Stimulated activated effector memory CD8-positive, alpha-beta T cell treated with anti-CD3 and anti-CD28 coated beads, Interleukin-12 subunit alpha, Interleukin-12 subunit beta, amount 100 ng/mL, for 72 hours (primary cell): ENCODE measurements at places on chromosomes 5 and 9.

GRCh38 chr5:118220556-118221195 lies 767.7 kb downstream of the DTWD2 start:
- DNase-seq, result no peak

DNA sequence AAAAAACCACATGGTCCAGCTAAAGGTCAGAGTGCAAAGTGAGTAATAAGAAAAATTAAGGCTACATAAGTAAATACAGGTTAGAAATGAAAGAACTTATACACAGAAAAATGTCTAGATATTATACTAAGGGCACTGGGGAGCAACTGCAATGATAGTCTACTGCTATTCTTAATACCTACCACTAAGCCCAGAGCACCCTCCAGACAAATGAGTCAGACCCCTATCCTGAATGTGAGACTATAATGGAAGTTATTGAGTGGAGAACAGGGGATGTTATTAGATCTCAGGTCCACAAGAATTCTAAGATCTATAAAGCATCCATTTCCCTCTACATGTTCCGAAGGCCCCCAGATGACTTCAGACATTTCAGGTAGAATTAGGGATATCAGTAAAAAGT lies 438.3 kb downstream of the PRELID2 start:
- DNase-seq, result no peak

DNA sequence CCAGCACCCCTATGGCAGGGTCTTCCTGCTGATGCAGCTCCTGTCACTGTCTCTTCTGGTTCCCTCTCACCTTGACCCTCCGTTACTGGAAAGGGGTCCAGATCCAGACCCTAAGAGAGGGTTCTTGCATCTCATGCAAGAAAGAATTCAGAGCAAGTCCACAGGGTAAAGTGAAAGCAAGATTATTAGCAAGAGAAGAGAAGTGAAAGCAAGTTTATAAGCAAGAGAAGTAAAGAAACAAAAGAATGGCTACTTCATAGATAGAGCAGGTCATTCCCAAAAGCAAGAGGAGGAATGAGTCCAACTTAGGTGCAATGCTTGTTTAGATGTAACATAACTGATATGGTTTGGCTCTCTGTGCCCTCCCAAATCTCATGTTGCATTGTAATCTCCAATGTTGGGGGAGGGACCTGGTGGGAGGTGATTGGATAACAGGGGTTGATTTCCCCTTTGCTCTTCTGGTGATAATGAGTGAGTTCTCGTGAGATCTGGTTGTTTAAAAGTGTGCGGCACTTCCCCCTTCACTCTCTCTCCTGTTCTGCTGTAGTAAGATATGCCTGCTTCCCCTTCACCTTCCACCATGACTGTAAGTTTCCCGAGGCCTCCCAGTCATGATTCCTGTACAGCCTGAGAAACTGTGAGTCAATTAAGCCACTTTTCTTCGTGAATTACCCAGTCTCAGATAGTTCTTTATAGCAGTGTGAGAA lies 183.3 kb downstream of the MED10 start:
- DNase-seq, result no peak

DNA sequence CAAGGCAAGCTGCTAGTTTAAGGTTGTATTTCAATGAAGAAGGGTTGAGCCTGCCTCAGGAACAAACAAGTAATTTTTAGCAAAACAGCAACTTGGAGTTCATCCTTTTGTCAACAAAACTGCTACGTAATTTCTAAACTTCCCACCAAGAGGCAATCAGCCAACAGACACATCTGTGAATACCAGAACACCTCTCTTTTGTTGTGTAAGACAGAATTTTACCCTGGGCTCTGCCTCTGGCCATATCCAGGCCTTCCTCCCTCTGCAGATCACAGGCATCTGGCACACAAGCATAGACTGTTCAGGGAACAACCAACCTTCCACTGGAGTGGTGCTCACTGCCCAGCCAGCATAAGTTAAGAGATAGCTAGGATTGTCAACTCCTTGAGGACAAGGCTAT lies 409.0 kb downstream of the SPOCK1 start:
- DNase-seq, result no peak

- DNase-seq, result no peak
Measured at GRCh38 chr5:174723979-174724483, 351 bp upstream of the MSX2 start.

DNA sequence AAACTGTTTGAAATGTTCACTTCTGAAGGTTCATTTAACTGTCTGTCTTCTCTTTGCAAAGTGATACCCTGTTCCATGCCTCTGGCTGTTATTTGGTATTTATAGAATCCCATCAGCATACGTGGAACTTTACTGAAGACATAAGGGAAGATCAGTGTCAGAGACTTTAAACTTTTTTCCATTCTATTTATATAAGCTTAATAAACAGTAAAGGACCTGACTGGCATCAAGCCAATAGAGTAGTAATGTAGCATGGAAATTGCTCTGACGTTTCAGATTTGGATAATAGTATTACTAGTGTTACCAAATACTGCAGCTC lies 94.9 kb upstream of the MINAR2 start:
- no peak for DNase-seq

DNA sequence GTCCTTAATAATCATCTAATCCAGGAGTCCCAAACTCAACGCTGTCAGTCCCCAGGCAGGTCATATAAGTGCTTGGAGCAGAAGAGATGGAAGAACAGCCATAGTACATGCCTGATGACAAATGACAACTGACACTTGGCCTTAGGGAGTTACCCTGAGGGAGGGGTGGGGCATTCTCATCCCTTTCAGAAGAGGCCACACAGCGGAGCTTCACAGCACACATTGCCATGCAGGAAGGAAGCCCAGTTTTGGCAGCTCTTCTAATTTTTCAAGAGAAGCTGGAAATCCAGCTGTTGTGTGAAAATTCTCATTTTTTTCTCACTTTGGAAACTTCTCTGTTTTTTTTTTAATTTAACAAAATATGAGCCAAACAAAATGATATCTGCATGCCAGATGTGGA lies 89.0 kb downstream of the ASTN2 start:
- DNase-seq, result no peak

- no peak for DNase-seq
Measured at GRCh38 chr5:74570250-74570649, 70.3 kb downstream of the ENC1 start.

DNA sequence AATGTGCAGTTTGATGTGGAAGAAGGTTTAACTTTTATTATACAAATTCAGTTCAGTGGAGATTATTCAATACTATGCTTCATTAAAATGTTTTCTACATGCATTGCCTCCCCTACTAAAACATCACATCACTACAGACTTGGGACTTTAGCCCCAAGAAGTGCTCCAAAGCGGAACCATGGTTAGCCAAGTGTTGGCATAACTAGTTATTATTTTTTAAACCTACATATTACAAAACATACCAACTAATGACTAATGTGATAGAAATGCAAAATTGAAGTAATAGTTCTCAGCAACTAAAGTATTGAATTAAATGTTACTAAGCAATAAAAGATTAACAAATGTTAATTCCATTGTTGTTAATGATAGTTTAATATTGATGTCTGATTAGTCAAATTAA lies 74.5 kb downstream of the XRCC4 start:
- DNase-seq, result no peak

GRCh38 chr5:60527072-60527471 lies 172.9 kb downstream of the DEPDC1B start:
- DNase-seq, result no peak

GRCh38 chr9:35976726-35977125 lies 18.8 kb upstream of the OR2S2 start:
- no peak for DNase-seq

DNA sequence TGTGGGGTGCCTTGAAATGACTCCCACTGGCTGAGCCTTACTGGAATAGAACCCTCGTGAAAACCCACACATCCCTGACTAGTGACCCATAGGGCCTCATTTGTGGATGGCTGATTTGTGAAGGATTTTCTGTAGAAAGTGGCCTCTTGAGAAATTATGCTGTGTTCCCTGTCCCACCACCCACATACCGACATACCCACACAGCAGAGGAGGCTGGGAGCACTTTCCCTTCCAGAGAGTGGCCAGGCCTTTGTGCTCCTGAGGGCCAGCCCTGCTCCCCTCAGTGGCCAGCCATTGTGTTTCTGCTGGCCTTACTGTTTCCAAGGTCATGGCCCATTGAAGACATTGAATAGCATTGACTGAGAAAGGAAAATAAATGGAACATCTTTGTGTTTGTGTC lies 29.6 kb downstream of the IL9 start:
- DNase-seq, result no peak

DNA sequence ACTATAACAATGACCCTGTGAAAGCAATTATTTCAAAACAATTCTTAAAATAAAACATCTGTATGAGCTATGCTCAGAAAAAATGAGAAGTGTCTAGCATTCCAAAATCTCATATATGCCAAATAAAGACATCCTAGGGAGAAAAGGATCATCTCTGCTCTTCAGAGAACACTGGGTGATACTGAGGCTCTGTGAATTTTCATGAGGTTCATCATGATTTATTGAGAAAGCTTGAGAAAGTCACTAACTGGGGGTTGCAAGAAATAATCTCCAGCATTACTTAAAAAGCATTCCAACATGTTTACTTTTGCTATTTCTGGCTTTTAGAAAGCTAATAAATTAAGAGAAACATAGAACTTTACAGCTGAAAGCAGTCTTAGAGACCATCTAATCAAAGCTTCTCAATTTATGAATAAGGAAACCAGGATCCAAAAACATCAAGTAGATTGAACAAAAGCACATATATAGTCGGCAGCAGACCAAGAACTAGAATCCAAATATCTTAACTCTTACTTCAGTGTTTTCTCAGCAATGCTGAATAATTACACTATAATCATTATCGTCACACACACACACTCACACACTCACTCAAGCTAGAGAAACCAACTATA lies 372.8 kb downstream of the NR2F1-AS1 start:
- DNase-seq, result no peak

DNA sequence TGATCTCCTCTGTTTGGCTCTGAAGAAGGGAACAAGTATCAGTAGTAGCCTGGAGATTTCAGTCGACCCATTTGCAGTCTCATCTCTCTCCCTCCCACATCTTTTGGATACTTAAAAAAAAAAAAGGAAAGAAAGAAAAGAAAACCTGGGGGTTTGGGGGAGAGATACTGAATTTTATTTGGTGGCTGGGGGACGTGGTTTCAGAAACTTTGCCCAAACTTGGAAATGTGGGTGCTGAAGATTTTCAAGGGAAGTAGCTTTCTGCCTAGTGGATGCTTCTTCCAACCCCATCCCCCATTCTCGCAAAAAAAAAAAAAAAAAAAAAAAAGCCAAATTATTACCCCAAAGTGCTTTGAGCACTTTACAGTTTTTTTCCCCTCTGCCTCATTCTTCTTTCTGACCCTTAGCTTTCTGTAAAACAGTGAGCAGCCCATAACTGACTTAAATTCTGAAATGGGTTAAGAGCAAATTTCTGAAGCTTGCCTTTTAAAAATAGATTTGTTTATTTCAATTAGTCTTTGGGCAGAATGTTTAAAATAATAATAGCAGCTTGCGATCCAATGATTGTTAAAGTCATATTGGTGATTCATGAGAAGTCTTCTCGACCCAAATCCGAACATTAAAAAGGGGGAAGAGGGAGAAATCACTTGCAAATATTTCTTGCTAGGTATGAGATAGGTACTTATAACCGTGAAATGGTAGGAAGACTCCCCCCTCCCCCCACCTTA lies 894 bp downstream of the FST start:
- no peak for DNase-seq

- DNase-seq, result no peak
Measured at GRCh38 chr9:129170229-129170628, 7.8 kb downstream of the IER5L start.

DNA sequence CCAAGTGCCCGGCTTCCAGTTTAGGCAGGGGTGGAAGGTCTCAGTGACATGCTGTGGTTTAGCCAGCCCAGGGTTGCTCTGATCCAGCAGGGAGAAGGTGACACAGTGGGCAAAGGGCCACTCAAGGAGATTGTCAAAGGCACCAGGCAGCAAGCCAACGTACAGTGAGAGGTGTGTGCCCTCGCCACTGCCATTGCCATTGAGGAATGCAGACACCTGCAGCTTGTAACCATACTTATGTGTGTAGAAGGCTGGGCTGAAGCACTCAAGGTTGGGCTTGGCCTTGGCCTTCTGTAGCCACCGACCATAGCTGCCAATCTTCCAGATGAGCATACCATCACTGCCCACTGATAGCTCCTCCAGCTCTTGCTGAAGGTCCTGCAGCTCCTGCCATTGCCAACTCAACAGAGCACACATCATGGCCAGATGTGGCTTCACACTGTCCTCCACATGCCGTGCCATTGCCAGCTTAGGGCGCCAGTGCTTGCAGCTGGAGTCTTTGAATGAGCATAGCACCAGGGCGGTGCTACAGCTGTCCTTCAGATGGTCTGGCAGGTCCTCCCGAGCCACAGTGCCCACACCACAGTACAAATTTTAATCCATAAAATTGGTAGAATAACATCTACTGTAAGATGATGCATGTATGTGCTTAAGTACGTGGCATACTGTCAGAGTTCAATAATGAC lies 59.7 kb upstream of the HMHB1 start:
- DNase-seq, result no peak

GRCh38 chr5:312845-313244 lies 8.7 kb upstream of the AHRR start:
- DNase-seq, result no peak

DNA sequence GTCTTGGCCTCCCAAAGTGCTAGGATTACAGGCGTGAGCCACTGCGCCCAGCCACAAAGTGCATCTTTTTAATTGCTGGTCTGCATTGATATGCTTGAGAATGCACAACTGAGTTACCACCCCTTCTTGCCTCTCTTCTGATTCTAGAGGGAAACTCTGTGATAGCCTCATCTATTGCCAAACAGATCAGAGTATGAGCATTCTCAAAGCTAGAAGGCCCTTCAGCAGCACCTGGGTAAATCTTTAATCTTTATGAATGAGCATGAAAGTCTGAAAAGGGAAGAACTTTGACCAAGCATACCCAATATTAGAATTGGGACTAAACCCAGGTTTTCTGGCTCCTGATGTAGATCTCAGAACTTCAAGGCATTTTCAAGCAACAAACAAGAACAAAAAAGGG lies 298.3 kb upstream of the TNC start:
- DNase-seq, result no peak

- DNase-seq, result no peak
Measured at GRCh38 chr5:18507114-18507513, 872.9 kb downstream of the TAF11L14 start.

- DNase-seq, result no peak
Measured at GRCh38 chr5:72498284-72498683, 8.9 kb downstream of the ZNF366 start.

- no peak for DNase-seq
Measured at GRCh38 chr5:57072218-57072892, 101.5 kb upstream of the GPBP1 start.

GRCh38 chr5:172732201-172732865 lies 38.7 kb downstream of the DUSP1 start:
- no peak for DNase-seq

DNA sequence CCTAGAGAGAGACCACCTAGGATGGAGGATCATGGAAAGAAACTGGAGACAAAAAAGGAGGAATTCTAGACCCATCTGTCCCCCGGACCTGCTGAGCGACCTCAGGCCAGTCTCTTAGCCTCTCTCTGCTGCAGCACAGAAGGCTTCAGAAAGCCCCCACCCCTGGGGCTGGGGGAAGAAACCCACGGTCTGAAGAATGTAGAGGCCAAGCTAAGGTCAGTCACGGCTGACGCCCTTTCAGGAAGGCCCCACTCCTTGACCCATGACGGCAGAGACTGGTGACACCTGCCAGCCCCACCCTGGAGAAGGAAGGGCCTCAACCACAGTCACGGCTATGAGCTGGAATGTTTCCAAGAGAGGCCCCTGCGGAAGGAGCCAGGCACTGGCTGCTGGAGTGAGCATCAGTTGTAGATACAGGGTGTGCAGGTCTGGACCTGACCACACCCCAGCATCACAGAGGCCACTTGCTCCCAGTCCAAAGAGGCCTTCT lies 120.5 kb upstream of the BOD1 start:
- DNase-seq, result no peak
